ENCODE measurements at places on chromosomes 7 and 10. TPM values are rescaled to one million over a fixed set of nuclear protein-coding genes. Genes with fewer than 3 reads are reported as not detected.

- no peak for DNase-seq
Observed at GRCh38 chr7:107971613-107972012, 31.3 kb downstream of the LAMB1 start.

- DNase-seq: no peak
Observed at GRCh38 chr7:125930848-125931247, 1001.2 kb upstream of the POT1 start.

DNA sequence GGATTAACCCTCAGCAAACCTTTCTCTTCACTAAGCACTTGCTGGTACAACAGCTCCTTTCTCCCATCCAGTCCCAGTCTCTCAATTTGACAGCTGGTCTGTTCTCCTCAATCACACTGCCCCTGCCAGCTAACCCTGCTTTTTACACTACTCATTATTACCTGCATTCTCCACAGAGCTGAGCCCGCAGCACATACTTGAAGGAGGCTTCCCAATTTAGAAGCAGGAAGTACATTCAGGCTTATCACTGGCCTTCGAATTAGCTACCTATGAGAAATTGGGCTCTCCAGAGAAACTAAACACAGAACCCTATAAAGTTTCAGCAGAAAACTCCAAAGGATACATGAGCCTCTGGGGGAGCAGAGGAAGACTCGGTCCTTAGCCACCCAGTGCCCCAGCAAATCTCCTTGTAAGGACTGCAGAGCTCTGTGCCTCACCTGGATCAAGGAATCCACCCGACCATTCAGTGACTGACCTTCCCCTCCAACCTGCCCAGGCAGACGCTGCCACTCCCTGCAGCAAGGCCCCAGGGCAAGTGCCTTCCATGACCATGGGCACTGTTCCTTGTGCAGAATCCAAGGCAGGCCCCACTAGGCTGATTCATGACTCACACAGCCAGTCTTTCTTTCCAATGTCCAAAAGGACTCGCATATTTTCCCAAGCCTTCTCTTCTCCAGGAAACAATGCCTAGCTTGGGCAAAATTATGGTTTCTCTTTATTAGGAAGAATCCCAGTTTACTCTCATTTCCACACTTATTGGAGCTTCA is 68.0 kb downstream of the VOPP1 start:
- DNase-seq: no peak

DNA sequence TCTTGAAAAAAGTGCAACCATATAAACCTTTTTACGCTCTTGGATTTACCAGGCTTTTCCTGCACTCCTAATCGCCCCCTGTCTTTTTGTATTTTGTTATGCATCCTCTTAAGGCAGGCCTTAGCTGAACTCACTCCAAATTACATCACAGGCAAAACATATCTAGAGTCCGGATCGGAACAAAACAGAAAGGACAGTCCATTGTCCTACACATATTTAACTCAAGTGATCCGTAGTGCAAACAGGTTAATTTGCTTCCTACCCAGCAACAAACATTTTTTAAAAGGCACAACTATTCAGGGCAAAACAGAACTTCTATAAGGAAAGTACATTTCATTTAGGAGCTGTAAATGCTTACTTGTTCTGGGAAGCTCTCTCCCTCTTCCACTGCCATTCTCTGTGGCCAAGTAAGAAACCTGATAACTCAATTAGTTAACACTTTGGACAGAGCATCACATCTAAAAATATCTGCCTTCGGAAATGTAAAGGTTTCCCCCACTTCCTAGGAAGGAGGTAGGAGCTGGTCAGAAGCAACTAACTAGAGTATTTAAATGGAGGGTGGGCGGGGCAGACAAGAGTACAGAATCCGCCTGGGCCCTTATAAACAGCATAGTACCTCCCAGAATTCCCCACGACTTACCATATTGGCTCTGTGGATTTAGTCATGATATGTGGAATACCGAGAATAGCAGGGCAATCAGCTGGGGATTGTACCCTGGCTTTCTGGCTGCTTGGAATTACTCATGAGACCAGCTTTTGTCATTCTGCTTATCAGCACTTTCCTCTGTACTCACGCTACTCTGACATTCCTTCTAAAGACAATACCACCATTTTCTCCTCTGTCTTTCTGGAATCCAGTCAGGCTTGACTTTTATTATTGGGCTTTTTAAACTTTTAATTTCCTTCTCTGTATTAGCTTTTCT is 89.5 kb downstream of the ANK3 start:
- no peak for DNase-seq

DNA sequence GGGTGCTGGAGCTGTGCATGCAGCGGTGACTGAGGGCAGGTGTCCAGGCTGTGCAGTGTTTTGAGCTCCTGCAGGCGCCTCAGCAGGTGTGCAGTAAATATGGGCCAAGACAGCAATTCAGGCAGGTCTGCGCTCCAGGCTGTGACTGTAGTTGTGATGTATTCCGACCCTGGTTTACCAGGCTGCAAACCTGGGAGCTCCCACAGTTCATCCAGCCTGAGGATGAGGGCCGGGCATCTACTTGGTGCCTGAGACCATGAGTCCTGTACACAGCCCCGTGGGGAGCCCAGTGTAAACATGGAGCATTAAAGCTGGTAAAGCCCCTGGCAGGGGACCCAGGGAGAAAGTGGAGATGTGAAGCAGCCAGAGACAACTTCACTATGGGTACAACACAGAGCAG is 82.8 kb downstream of the VOPP1 start:
- no peak for DNase-seq

- no peak for DNase-seq
Observed at GRCh38 chr7:29308424-29308823, 113.8 kb downstream of the CHN2 start.

GRCh38 chr10:103839872-103840739 is 15.3 kb downstream of the SH3PXD2A start:
- no peak for DNase-seq

DNA sequence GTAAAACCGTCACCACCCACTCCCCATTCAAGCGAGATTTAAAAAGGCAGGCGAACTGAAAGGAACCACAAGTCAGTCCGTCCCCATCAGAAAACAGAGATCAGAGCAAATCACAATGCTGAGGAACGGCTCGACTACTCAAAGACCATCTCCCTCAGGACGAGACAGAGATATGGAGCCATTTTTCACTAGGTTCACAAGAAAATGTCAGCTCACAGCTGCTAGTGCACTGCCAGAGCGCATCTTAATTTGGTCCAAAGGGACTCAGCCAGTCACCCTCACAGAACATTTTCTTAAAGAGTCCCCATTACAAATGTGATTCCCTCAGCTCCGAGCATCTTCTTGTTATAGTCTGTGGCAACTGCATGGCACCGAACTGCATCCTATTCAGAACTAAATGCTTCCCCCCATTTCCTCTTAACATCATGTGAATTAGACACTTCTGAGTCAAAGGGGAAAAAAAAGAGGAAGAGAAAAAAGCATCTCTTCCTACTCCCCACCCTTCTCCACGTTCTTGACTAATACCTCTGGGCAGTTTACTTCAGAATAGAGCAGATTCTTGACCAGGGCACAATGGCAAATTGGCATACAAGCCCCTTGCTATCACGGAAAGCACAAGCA is 683.9 kb downstream of the MAGI2 start:
- no peak for DNase-seq

DNA sequence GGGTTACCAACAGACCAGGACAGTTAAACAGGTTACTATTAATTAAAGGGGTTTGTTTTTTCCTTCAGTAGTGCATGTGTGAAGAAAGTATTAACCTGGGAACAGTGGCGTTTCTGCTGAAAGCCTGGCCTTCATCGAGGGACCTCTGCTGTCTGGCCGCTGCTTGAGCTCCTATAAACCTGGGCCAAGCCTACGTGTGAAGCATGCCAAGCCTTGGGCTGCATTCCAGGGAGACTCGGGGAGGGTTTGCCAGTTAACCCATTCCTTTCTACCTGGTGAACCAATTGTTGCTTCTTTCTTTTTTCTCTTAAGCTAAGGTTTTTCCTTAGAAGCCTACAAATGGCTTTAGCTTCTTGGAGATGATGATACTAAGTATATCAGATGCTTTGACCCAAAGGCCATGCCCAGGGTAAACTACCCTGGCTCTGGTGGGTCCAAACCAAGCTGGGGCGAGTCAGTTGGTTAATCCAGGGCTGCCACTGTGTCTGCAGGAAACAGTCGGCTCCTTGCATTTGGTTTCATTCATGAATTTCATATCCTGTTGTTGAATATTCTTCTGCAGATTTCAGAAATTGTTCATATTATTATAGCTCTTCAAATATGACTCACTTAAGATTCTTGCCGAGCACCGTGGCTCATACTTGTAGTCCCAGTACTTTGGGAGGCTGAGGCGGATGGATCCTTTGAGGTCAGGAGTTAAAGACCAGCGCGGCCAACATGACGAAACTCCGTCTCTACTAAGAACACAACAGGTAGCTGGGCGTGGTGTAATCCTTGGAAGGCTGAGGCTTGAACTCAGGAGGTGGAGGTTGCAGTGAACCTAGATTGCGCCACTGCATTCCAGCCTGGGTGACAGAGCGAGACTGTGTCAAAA is 23.8 kb downstream of the PFKP start:
- no peak for DNase-seq

Gene GNB2
- total RNA-seq: 87.8 TPM

Gene MMD2
- not detected for total RNA-seq

DNA sequence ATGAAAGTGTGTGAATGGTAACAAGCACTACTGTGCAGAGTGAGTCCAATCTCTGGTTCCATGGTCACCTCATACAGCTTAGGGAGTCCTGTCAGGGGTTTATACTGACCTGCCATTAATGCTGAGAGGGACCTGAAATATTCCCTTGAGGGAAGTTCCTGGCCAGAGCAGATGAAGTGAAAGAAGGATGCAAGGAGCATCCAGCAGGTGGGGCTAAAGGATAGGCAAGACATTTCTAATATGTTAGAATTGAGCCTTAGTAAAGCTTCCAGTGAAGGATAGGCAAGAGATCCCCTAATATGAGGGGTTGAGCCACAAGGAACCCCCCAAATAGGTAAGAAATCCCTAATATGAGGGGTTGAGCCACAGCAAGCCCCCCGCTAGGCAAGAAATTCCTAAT is 25.5 kb upstream of the FAM221A start:
- DNase-seq: no peak

DNA sequence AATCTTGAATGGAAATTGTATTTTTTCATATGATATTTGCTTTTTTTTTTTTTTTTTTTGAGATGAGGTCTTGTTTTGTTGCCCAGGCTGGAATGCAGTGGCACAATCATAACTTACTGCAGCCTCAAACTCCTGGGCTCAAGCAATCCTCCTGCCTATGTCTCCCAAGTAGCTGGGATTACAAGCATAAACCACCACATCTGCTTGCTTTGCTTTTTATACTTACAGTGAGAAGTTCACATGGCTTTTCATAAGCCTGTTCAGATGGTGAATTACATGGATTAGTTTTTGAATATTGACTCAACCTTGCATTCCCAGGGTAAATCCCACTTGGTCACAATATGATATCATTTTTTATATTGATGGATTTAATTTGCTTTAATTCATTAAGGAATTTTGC is 22.0 kb downstream of the LRRD1 start:
- no peak for DNase-seq

Gene CCDC3
- 0.08 TPM for total RNA-seq

Gene MOGAT3
- 0.11 TPM for total RNA-seq

- DNase-seq: no peak
Observed at GRCh38 chr7:92722541-92722940, 113.8 kb downstream of the CDK6 start.

DNA sequence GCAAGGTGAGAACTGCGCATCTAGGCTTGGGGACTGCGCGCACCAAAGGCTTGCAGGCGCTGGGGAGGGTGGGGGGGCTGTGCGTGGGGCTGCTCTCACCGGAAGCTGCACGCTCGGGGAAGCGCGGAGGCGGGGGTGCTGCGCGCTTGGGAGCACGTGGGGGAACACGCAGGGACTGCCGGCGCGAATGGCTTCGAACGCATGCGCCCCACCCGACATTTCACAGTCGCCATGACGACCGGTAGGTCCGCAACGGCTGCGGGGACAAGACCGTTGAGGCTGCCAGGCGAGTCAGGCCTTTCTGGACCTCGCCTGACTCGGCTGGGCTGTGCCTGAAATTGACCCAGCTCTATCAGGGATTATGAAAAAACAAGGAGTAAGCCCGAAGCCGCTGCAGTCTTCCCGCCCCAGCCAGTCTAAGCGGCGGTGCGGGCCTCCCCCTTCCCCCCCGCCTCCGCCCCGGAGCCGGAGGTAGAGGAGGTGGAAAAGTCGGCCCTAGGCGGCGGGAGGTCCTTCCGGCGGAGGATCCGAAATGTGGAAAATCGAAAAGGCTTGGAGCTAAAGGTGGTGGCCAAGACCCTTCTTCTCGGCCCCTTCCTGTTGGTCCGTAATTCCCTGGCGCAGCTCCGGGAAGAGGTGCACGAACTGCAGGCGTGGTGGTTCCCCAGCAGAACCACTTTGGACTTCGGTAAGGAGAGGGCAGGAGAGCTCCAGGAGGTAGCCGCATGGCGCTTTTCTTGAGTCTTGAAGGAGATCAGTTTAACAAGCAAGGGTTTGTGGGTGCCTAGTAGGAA is 34.9 kb upstream of the STEAP1 start:
- DNase-seq: peak; percentile 20

GRCh38 chr10:129331207-129331838 is 135.7 kb upstream of the MGMT start:
- DNase-seq: no peak

Gene LLCFC1
- total RNA-seq: not detected

Gene UBN2
- 13.3 TPM for total RNA-seq

- DNase-seq: no peak
Observed at GRCh38 chr7:145624618-145625017, 492.0 kb upstream of the CNTNAP2 start.

- DNase-seq: no peak
Observed at GRCh38 chr7:20595971-20596370, 19.5 kb upstream of the ABCB5 start.

- DNase-seq: no peak
Observed at GRCh38 chr7:28579571-28579970, 167.3 kb downstream of the CREB5 start.

DNA sequence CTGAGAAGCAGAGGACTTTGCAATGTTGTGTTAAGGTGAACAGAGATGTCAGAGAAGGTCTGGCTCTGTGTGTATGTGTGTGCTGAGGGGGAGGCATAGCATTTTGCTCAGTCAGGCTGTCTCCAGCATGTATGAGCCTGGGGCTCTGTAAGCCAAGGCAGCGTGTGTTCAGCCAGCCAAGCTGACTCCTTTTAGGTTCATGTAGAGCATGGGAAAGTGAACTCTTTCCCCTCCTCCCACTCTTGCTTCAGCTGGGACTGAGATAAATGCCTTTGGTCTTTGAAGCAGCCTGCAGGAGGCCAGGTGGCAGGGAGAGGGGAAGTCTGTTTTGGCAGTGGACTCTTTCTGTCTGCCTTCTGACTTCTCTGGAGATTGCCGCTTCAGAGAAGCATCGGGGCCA is 3.8 kb downstream of the SFXN2 start:
- no peak for DNase-seq

Gene HDAC9
- 0.73 TPM for total RNA-seq

GRCh38 chr7:83517035-83517700 is 131.8 kb downstream of the SEMA3E start:
- no peak for DNase-seq

- DNase-seq: peak; percentile 39
Observed at GRCh38 chr10:14507176-14507575, 176.5 kb upstream of the FRMD4A start.

DNA sequence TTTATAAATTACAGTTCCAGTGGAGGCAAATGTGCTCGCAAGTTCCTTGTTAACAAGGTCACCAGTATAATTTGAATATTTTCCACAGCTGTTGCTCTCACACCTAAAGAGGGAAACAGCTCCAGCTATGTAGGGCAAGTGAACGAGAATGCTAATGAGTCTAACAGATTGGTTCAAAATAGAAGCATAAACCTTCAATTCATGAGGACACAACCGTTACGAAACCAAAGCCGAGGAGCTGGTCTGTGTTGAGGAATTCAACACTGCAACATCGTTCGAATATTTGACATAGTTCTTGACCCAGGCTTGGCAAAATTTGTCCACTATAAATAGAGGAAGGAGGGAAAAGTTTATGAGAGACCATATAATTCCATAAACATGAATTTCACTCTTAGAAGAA is 161.3 kb downstream of the KLF6 start:
- no peak for DNase-seq

Measured in CD4-positive, alpha-beta T cell (primary cell).